ENCODE measurements at places on chromosomes 6 and 20.

- no peak overlapping the region for H3K4me3 ChIP-seq
- no peak for DNase-seq
- H3K27ac ChIP-seq: peak overlapping the region; percentile 13
- H3K27me3 ChIP-seq: no peaks in the 10 kb centered on the region
- H3K4me1 ChIP-seq: peaks cover 24% of the 10 kb centered on the region
These were observed 130.8 kb downstream of the SCAF8 start for GRCh38 chr6:154864066-154864430.

DNA sequence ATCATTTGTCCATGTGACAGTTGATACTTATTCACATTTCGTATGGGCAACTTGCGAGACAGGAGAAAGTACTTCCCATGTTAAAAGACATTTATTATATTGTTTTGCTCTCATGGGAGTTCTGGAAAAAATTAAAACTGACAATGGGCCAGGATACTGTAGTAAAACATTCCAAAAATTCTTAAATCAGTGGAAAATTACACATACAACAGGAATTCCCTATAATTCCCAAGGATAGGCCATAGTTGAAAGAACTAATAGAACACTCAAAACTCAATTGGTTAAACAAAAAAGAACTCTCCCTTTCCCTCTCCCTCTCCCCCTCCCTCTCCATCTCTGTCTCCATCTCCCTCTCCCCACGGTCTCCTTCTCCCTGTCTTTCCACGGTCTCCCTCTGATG, 19.4 kb upstream of the EIF2S2 start:
- H3K36me3 ChIP-seq: peaks cover 3% of the 10 kb centered on the region
- H3K4me3 ChIP-seq: no peak overlapping the region
- H3K27me3 ChIP-seq: no peaks in the 10 kb centered on the region
- no peak for DNase-seq
- no peak overlapping the region for H3K27ac ChIP-seq

GRCh38 chr20:61422636-61423425, 170.8 kb downstream of the CDH4 start:
- H3K27me3 ChIP-seq: peaks cover 15% of the 10 kb centered on the region
- H3K27ac ChIP-seq: no peak overlapping the region
- no peak overlapping the region for H3K4me3 ChIP-seq
- no peaks in the 10 kb centered on the region for H3K36me3 ChIP-seq
- DNase-seq: no peak
- no peaks in the 10 kb centered on the region for H3K4me1 ChIP-seq

GRCh38 chr6:123742626-123743025, 61.0 kb upstream of the NKAIN2 start:
- peaks cover 2% of the 10 kb centered on the region for H3K27me3 ChIP-seq
- no peak overlapping the region for H3K4me3 ChIP-seq
- no peaks in the 10 kb centered on the region for H3K36me3 ChIP-seq
- peaks cover 6% of the 10 kb centered on the region for H3K4me1 ChIP-seq
- H3K27ac ChIP-seq: no peak overlapping the region
- DNase-seq: no peak

DNA sequence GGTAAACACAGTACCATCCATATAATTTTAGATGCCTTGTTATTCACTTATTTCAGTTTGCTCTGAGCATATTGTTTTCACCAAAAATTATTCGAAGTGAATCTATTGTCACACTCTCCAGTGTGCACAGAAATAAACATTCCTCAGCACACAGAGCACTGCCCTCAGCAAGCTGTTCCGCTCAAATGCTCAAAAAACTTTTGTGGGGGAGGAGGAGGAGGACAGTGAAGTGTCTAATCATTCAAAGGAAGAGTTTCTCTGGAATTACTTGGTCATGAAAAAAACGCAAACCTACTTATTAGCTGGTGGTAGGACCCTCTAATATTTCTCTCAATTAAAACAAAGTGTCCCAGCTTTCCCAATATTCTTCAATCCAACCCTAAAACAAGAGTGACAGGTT, 88.3 kb downstream of the DTNBP1 start:
- H3K27ac ChIP-seq: peak overlapping the region; percentile 26
- DNase-seq: no peak
- peaks cover 7% of the 10 kb centered on the region for H3K36me3 ChIP-seq
- no peak overlapping the region for H3K4me3 ChIP-seq

- no peaks in the 10 kb centered on the region for H3K36me3 ChIP-seq
- H3K4me1 ChIP-seq: peaks cover 3% of the 10 kb centered on the region
- H3K4me3 ChIP-seq: no peak overlapping the region
- DNase-seq: no peak
These were observed 34.0 kb upstream of the TASP1 start for GRCh38 chr20:13672690-13673089.

- H3K4me1 ChIP-seq: no peaks in the 10 kb centered on the region
- H3K27ac ChIP-seq: no peak overlapping the region
These were observed 14.7 kb downstream of the HLA-F start for GRCh38 chr6:29737707-29738630.

- H3K27me3 ChIP-seq: no peaks in the 10 kb centered on the region
- no peaks in the 10 kb centered on the region for H3K36me3 ChIP-seq
- DNase-seq: no peak
- no peak overlapping the region for H3K4me3 ChIP-seq
- H3K4me1 ChIP-seq: peaks cover 13% of the 10 kb centered on the region
- H3K27ac ChIP-seq: no peak overlapping the region
These were observed 90.0 kb downstream of the SASH1 start for GRCh38 chr6:148432462-148433195.

- no peak for DNase-seq
- peaks cover 24% of the 10 kb centered on the region for H3K4me1 ChIP-seq
- H3K36me3 ChIP-seq: no peaks in the 10 kb centered on the region
These were observed 55.4 kb upstream of the EPB41L1 start for GRCh38 chr20:36099106-36099505.

GRCh38 chr20:63457737-63458136, 14.7 kb downstream of the KCNQ2 start:
- H3K36me3 ChIP-seq: no peaks in the 10 kb centered on the region
- H3K4me3 ChIP-seq: no peak overlapping the region
- no peak for DNase-seq
- peaks cover 14% of the 10 kb centered on the region for H3K4me1 ChIP-seq

- H3K36me3 ChIP-seq: no peaks in the 10 kb centered on the region
- no peak overlapping the region for H3K4me3 ChIP-seq
- peak; percentile 55 for DNase-seq
These were observed 38.3 kb upstream of the SLC32A1 start for GRCh38 chr20:38685853-38686473.

DNA sequence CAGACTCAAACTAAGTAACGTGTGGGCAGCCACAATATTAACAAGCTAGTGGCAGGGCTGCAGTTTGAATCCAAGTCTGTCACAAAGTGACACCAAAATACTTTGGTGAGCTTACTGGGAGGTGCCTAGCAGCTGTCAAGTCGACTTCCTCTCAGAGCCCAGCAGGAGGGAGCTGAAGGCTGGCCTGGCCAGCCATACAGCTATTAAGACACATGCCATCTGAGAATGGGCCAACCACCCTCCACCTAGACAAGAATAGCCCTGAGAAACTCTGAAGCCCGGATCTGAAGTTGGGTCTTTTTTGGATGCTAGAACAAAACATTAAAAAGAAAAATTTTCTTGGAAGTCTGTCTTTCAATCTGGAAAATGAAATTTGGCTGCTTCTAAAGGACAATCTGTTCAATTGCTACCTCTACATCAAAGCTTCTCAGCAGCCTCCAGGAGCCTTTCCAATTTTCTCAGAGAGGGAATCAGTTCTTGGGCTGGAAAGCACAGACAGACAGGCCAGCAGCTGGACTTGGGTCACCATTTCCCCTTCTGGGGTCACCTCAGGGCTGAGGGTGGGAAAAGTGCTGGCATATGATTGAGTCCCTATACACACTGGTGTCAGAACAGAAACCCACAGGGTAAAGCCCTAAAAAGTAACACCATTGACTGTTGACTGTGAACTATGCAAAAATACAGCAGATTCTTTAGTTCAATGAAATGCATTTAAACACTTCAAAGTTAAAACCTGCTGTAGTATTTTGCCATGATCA, 42.9 kb downstream of the UQCC1 start:
- no peaks in the 10 kb centered on the region for H3K27me3 ChIP-seq
- H3K27ac ChIP-seq: no peak overlapping the region
- no peaks in the 10 kb centered on the region for H3K4me1 ChIP-seq
- no peak overlapping the region for H3K4me3 ChIP-seq
- no peak for DNase-seq
- peaks cover 10% of the 10 kb centered on the region for H3K36me3 ChIP-seq

GRCh38 chr20:50930139-50930975, 880 bp downstream of the ADNP start:
- DNase-seq: peak; percentile 29
- peaks cover 49% of the 10 kb centered on the region for H3K4me1 ChIP-seq
- peak overlapping the region; percentile 94 for H3K27ac ChIP-seq
- H3K27me3 ChIP-seq: no peaks in the 10 kb centered on the region

DNA sequence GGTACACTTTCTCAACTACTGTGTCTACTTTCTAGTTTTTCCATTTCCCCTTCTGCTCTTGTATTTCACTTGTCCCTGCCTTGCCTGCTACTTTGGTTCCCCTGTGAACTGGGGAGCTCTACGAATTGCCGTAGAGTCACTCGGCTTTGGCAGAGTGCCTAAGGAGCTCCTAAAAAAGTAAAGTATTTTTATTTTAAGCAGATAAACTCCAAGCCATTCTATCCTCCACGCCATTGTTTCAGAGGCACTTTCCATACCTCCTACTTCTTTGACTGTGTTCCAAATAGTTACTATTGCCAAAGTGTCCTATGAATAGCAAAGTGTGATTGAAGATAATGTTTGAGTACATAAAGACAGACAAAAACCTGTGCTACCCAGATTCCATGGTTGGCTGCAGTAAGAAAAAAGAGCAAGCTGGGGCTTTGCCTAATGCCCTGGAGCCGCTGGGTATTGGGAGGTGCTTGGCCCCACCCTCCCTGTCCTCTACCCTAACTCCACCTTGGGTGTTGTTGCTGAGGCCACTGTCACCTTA, 5.1 kb upstream of the MBOAT1 start:
- no peaks in the 10 kb centered on the region for H3K36me3 ChIP-seq
- H3K4me3 ChIP-seq: no peak overlapping the region
- peaks cover 33% of the 10 kb centered on the region for H3K4me1 ChIP-seq
- no peak for DNase-seq
- peak overlapping the region; percentile 48 for H3K27ac ChIP-seq
- H3K27me3 ChIP-seq: peaks cover 1% of the 10 kb centered on the region

GRCh38 chr20:9422321-9423057, 91.9 kb upstream of the LAMP5 start:
- peaks cover 13% of the 10 kb centered on the region for H3K36me3 ChIP-seq
- H3K27me3 ChIP-seq: no peaks in the 10 kb centered on the region
- DNase-seq: no peak
- H3K27ac ChIP-seq: no peak overlapping the region

DNA sequence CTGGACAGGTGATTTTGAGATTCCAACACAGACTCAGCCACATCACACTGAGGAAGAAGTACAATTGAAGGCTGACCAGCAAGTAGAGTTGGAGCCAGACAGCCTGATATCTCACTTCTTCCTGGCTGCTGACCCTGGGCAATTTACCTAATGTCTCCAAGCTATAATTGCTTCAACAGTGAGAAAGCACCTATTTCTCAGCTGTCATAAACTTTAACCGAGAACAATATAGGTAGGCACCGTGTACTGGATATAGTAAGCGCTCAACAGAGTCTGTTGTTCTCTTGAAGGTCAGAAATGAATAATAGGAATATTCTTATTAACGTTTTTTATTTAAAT, 28.3 kb downstream of the STX7 start:
- H3K27me3 ChIP-seq: no peaks in the 10 kb centered on the region
- peaks cover 35% of the 10 kb centered on the region for H3K4me1 ChIP-seq
- no peak overlapping the region for H3K4me3 ChIP-seq
- H3K36me3 ChIP-seq: peaks cover 16% of the 10 kb centered on the region
- peak overlapping the region; percentile 28 for H3K27ac ChIP-seq
- no peak for DNase-seq

GRCh38 chr6:136628996-136629395, 78.8 kb upstream of the MAP7 start:
- H3K4me1 ChIP-seq: peaks cover 7% of the 10 kb centered on the region
- peaks cover 12% of the 10 kb centered on the region for H3K36me3 ChIP-seq
- no peak overlapping the region for H3K4me3 ChIP-seq
- H3K27ac ChIP-seq: no peak overlapping the region
- H3K27me3 ChIP-seq: no peaks in the 10 kb centered on the region

- peaks cover 52% of the 10 kb centered on the region for H3K27me3 ChIP-seq
- no peak overlapping the region for H3K4me3 ChIP-seq
- DNase-seq: no peak
These were observed 1.9 kb upstream of the IGF2R start for GRCh38 chr6:159966981-159967380.

DNA sequence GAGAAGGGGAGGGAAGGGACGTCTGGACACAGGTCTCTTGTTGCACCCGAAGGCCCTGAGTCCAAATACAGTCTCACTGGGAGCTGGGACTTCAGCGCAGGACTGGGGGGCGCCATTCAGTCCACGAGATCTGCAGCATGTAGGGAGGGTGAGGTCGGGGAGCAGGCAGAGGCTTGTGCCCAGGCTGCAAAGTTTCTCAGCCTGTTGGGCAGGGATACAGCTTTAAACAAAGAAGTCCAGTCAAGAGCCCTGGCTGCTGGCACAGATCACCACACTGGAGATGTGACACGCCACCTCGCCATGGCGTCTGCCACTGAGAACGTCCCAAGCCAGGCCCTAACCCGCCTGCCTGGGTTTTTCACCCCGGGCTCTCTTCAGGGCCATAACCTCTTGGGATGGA, 256.6 kb downstream of the DLL1 start:
- no peak overlapping the region for H3K4me3 ChIP-seq
- no peaks in the 10 kb centered on the region for H3K27me3 ChIP-seq
- no peaks in the 10 kb centered on the region for H3K36me3 ChIP-seq

- H3K4me3 ChIP-seq: no peak overlapping the region
- no peak overlapping the region for H3K27ac ChIP-seq
- H3K36me3 ChIP-seq: no peaks in the 10 kb centered on the region
- H3K4me1 ChIP-seq: no peaks in the 10 kb centered on the region
These were observed 660.4 kb upstream of the GJE1 start for GRCh38 chr6:141472162-141472928.

DNA sequence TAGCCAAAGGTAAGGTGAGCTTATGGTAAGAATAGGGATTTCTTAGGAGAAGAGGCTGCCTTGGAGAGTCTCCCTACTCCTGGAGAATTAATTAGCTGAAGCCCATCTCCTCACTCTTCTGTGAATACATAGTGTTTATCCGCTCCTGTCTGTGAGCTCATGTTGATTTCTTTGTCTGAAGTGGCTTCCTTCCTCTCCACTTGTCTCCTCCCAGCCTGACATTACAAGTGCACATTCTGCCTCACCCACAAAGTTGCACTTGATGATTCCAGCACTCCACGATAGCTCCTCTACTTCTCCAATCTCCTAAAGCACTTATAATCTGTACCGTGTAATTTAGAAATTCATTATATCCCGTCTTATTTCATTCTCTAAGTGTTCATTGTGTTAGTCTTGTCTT, 287.2 kb downstream of the QKI start:
- no peak for DNase-seq
- H3K4me1 ChIP-seq: no peaks in the 10 kb centered on the region
- no peak overlapping the region for H3K27ac ChIP-seq
- H3K36me3 ChIP-seq: no peaks in the 10 kb centered on the region
- no peak overlapping the region for H3K4me3 ChIP-seq
